Midbrain (tissue), 1 donor: ENCODE measurements at places on chromosomes 2 and 18.

- DNase-seq: no peak
Measured at GRCh38 chr2:209761566-209761965, 10.1 kb upstream of the UNC80 start.

- no peak for DNase-seq
Measured at GRCh38 chr18:72543357-72544055, 636 bp downstream of the CBLN2 start.

- DNase-seq: no peak
Measured at GRCh38 chr2:218861645-218862318, 2.2 kb downstream of the WNT6 start.

DNA sequence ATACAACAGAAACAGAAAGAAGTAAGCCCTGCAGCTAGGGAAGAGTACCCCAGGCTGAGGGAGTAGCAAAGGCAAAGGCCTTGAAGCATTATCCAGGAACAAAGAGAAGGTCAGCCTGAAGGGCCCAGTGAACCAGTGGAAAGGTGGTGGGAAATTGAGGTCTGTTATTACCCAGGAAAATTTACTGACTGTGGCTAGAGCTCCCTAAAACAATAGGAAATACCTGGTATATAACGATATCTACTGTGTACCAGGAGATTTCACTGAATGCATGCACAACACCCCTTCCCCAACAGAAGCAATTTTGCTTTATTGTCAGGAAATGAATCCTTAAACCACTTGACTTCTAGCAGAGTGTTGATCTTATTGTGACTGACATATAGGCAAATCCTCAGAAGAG is 365.3 kb downstream of the ERBB4 start:
- DNase-seq: no peak

DNA sequence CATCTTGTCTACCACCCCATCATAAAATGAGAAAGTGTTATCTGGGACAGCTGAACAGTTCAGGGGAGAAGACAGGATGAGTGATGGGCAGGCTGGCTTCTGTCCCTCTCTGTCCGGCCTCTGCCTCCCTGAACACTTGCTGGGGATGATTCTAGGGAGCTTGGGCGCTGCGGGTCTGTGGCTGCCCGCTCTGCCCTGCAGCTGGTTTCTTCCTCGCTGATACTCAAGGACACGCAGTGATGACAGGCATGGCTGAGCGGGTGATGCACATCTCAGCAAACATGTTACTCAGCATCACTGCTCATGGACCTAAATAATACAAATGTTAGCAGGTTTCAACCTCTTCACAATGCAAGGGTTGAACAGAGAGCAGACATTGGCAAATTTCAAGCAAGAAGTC is 161.1 kb downstream of the TMEM18 start:
- DNase-seq: no peak

DNA sequence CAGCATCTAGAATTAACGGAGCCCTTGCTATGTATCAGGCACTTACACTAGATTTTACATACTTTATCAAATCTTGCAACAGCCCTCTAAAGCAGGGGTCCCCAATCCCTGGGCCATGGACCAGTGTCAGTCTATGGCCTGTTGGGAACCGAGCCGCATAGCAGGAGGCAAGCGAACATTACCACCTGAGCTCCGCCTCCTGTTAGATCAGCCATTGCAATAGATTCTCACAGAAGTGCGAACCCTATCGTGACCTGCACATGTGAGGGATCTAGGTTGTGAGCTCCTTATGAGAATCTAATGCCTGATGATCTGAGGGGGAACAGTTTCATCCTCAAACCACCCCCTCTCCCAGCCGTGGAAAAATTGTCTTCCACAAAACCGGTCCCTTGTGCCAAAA is 13.4 kb downstream of the DNAJB2 start:
- no peak for DNase-seq

DNA sequence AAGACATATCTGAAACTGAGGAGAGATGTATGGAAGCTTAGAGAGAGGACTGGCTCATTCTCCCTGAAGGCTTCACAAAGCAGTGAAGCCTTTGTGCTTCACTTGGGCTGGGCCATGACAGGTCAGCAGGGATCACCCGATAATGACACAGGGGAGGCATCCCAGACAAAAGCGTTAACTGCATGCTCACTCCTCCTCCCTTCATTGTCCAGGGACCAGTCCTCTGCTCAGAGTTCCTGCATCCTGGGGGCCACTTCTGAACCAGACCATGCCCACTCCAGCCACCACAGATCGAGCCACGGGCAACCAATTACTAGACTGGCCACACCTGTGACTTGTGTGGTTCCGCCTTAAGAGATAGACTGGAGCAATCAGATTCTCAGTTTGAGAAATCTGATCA is 236.0 kb downstream of the CLIP4 start:
- no peak for DNase-seq

DNA sequence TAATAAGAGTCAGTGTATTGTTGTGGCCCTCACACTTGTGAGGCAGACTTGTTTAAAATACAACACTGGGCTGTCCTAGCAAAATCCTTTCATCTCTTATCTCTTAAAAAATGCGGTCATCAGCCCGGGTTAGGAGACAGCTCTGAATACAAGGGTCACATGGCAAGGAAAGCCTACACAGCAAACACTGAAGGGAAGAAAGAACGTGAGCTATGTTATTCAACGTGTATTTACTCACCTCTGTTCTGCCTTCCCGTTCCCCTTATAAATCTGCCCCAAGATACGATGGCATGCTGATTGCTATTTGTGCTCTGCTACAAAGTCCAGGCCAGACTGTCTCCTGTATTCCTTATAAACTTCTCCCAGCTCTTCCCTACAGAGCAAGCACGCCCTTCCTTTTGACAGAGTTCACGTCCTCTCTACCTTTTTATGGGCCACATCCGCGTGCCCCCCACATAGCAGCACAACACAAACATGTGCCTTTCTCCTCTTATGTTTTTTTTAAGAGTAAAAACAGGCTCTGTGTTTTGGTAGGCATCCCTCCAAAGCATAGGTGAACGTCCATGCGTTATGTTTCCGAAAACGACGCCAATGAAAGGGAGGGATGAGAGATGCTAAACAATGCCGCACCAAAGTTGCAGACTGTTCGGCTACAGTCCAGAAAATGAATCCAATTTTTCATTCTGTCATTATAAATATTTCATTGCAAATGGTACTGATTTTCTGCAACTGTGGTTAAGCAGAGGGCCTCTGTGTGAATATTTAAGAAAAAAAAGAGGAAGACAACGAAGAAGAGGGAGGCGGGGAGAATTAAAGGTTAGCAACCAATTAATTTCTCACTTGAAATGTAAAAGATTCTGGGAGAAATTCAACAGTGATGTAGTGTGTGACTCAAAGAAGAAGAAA is 274.7 kb downstream of the ZNF521 start:
- no peak for DNase-seq

DNA sequence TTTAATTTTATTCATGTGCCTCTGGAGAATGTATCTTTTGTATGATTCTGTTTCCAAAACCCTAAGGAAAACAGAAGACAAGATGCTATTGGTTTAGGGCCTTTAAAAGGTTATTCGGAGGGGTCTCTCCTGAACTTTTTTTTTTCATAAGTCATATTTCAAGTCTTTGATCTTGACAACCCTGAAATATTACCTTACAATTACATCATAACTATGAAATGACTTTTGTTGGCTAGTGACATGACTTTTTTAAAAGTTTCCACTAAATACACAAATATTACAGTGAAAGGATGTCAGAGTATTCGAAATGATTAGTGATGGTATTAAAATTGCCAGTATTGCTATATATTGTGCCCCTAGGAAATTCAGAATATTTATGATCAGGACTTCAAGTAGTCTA is 31.8 kb upstream of the FZD7 start:
- no peak for DNase-seq

- no peak for DNase-seq
Measured at GRCh38 chr18:79634593-79635426, 44.8 kb upstream of the CTDP1 start.

DNA sequence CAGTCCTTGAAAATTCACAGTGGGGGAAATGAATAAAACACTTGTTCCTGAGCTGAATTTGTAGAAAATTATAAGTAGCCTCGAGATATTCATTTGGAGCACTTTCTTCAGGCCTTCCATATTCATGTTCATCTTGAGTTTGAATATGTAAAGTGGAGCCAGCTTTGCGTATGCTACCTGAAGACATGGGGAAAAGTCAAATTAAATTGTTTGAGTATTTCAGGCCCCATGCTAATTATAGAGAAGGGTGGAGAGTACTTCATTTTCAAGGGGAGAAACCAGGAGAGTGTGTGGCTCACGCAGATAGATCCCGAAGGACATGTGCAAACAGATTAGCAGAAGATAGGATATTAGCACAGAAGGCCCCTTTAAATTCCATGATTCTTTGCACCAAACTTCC is 7.7 kb downstream of the RPRM start:
- no peak for DNase-seq

DNA sequence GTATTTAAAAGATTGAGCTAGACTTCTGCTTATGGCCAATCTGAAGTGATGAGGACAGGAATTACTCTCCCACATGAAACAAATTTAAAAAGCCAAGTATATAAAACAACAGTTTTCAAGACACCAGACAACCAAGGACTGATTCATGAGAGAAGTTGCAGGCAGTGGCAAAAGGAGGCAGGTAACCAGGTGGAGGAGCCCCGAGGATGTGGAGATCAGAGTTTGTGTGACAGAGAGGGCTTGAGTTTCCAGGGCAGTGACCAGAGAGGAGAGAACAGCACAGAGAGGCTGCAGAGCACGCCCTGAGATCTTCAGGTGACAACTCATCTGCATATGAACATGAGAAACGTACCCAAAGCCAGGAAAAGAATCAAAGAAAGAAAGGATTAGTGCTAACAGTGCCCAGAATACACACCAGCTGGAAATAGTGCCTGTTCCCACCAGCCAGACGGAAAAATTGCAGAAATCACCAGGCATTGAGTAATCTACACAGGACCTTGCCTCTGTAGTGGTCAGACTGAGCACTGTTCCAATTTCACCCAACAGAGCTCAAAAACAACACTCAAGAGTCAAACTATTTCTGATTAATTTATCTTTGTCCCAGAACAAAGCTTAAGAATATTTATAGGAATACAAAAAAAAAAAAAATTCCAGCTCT is 173.1 kb downstream of the SEPTIN10 start:
- no peak for DNase-seq

DNA sequence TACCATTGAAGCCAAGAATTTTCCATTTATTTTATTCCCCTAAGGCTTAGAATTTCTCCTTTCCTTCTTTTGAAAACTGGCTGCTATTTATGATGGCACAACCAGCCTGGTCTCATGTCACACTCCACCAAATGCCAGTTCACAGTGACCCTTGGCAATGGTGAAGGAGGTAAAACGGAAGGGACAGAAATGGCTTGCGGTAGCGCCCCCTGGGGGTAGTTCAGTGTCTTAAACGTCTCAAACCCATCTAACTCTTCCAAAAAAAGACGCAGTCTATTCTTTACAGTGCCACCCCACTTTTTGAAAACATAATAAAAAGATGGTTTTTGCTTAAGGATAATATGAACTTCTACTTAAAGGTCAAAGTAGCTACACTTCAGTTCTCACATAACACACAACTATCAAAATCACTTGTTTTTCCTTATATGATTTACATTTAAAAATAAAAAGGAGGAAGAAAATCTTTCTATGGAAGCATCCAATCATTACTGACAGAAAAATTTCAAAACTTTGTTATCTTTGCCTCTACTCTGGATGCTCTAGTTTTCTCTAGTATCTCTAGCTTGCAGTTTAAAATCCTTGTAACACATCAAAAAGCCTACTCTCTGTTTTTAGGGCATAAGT is 28.0 kb downstream of the PNO1 start:
- DNase-seq: no peak

DNA sequence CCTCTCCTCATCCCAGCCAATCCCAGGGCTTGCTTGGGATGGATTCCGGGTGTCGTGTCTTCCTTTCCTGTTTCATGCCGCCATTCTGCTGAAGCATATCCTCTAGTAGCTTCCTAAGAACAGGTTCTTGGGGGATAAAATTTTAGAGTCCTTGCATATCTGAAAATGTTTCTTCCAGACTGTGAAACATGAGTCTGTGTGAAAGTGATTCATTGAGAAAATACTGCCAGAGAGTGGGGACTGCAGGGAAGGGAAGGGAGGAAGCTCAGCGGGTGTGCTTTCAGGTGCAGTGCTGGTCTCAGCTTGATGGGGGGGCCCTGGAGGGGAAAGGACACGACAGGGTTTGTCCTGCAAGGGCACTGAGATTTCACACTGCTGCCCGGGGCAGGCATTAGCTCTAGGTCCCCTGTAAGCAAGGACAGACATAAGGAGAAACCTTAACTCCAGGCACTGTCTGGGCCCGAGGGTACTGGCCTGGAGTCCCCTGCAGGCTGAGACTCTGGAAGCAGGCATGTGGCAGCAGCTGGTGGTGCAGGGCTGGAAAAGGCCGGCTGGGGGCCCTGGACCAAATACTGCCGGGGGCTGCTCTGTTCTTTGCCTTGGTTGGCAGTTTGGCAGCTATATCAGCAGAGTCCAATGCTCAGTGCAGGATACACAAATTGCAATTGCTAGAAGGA is 97.6 kb upstream of the HS6ST1 start:
- no peak for DNase-seq

DNA sequence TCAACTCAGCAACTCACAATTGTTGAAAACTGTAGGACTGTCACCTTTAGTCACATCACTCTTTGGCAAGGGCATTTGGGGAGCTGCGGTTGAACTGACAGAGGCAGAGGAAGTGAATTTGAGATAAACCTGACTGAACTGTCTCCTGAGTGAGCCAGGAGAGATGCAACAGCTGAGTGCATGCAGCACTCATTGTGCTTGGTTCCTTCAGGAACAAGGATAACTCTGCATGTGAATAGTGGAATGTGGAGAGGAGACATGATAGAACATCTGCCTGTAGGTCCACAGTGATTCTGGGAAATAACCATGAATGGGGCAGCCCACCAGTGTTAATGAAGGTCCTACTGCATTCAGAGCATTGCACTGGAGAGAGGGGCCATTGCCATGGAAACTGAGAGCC is 494.7 kb downstream of the STK39 start:
- DNase-seq: no peak

DNA sequence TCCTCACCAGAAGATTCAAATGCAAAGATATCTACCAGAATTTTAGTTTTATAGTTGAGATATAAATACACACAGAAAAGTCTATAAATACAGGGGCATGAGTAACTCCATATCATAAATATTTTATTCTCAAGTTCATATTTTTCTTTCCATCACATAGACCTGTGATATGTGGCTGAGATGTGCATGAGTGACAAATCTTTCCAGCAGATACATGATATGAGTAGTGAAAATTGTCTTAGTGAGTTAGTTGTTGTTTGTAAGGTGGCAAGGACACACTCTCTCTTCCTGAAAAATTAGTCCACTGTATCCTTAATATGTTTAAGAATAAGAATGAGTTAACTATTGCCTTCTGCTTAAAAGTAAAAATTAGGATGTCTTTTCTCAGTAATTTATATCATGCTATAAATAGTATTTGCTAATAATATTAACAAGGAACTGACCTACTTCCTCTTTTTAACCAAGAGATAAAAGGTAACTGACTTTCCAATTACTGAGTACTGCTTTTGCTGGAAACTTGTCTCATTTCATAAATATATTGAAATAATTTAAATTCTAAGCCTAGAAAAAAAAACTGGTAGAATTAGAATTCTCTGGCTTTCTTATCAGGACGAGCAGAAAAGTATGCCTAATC is 85.2 kb upstream of the SESTD1 start:
- DNase-seq: no peak

GRCh38 chr2:160194351-160194750 is 5.7 kb downstream of the ITGB6 start:
- DNase-seq: no peak

- no peak for DNase-seq
Measured at GRCh38 chr2:7952046-7952745, 729.7 kb upstream of the ID2 start.
